Germinal center (tissue), 1 donor: ENCODE measurements at places on chromosomes 7 and 10.
A peak's percentile ranks its signal among the peaks of the same experiment; 100 is the strongest.

GRCh38 chr7:7911369-7912123 lies 57.0 kb upstream of the GLCCI1 start:
- no peak for DNase-seq

GRCh38 chr10:52394246-52394645 lies 80.2 kb downstream of the DKK1 start:
- DNase-seq = no peak

DNA sequence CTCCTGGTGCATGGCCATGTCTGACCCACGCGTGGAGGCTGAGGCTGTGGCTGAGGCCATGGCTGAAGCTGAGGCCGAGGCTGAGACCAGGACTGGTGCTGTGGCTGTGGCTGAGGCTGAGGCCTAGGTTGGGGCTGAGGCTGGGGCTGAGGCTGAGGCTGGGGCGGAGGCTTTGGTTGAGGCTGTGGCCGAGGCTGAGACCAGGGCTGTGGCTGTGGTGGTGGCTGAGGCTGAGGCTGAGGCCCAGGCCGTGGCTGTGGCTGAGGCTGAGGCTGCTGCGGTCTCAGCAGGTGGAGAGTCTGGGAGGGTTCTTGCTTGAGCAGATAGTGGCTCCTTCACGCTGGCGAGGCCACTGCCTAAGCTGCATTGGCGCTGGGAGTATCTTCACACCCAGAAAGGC lies 76.4 kb downstream of the WDR37 start:
- no peak for DNase-seq

DNA sequence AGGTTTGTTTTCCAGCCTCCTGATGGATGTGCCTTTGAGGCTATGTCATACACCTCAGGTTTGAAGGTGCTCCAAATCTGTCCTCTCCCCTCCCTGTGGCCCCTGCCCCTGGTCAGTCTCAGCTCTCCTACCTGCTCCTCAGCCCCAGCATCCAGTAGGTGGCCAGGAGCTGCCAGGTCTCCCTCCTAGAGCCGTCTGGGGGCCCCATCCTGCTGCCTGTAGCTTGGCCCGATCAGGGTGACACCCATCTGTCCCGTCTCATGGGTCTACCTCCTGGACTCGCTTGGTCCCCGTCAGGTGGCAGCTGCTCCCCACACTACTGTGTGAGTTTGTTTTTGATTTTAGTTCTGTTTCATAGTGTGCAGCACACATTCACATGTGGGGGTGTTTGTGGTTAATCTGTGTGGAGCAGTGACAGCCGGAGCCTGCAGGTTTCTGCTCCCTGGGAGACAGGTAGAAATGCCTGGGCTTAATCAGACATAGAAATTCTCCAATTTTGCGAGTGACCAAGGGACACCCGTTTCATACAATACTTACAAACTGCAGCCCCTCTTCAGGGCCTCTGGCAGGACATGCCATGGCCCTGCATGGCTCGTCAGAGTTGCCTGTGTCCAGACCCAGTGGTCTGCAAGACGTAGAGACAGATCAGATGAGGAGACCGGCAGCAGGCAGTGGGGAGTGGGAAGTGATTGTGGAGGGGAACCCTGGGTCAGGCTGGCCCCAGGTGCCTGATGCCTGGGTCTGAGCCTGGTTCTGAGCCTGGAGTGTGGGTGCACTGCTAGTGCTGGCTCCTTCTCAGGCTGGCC lies 17.1 kb downstream of the ADCY1 start:
- DNase-seq = no peak

DNA sequence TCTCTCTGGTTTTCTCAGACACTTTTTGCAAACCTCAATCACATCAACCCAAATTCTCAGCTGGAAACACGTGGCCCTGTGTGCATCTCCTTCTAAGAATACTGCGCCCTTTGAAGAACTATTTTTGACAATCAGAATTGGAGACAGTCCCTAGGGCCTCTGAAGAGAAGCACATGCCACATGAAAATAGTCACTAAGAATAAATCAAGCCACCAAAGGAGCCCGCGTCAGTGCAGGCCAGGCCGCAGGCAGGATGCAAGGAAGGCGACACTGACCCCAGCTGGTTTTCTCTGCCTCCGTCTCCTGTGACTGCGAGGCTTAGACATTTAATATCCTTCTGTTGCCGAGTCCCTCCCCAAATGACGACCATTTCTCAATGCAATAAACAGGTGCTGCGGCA lies 88.0 kb upstream of the ADAM12 start:
- no peak for DNase-seq

DNA sequence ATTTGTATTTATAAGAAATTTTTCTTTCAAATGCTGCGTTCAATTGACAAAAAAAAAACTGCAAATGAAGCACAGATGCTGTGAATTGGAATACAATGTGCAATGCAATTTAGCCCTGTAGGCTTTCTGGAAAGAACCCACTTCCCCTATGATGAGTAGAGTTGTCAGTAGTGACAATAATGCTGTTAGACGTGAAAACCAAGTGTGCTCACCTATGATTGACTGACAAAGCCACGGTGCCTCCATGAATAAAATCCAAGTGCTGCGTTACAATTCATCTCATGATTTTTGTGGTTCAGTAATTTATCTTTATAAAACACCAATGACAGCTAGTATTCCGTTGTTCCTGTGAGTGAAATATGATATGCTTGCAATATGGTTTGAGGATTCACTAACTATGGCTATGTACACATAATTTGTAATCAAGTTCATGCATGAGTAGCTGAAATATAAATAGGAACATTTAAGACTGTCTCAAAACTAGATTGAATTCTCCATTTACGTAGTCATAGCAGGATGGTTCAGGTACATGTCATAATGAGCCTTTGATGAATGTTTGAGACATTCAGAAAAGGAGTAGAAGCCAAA lies 1160.3 kb downstream of the CNTNAP2 start:
- DNase-seq = no peak

- DNase-seq = no peak
These were observed 882.6 kb downstream of the GRM8 start for GRCh38 chr7:126370038-126370668.

- DNase-seq = no peak
These were observed 161.7 kb upstream of the BMPER start for GRCh38 chr7:33743594-33743993.

- DNase-seq = no peak
These were observed 47.5 kb upstream of the HNRNPH3 start for GRCh38 chr10:68284062-68285001.

DNA sequence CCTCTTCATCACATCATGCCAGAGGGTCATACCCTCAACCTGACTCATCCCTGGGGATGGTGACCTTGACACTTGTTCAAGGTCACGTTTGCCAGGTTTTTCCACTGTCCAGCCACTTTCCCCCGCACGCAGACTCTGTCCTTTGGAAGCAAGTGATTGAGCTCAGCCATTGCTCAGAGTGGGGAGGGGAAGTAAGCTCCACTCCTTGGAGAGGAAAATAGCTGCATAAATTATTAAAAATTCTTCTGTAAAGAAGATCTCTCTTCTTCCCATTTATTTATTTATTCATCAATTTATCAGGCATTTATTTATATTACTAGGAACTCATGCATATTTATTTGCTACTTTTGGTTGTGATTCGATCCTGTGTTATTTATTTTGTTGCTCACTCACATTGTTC lies 88.0 kb downstream of the GLRX3 start:
- no peak for DNase-seq

- DNase-seq = no peak
These were observed 33.4 kb downstream of the ELFN1 start for GRCh38 chr7:1703441-1703840.

- no peak for DNase-seq
These were observed 15.6 kb downstream of the ASB4 start for GRCh38 chr7:95501261-95501832.

- DNase-seq = no peak
These were observed 70.0 kb upstream of the COL13A1 start for GRCh38 chr10:69731698-69732097.

GRCh38 chr10:124389613-124390361 lies 28.9 kb downstream of the OAT start:
- no peak for DNase-seq

DNA sequence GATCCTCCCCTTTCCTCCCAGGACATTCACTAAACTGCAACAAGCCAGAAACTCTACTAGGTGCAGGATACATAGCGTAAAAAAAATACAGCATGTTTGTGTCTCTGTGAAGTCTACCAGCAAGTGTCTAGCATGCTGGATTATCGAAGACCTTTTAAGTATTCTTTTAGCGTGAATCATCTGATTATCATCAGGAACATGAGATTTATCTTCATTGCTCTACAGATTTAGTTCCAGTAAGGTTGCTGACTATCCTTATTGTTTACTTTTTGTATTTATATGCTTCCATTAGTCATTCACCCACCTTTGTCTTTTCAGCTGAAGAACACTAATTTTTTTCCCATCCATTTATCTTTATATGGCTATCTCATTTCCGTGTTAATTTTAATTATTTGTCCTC lies 62.8 kb downstream of the PDZD8 start:
- DNase-seq = no peak

GRCh38 chr10:119491966-119492757 lies 50.4 kb downstream of the RGS10 start:
- DNase-seq = no peak

GRCh38 chr10:30671026-30671616 lies 41.6 kb upstream of the LYZL2 start:
- peak; percentile 36 for DNase-seq

DNA sequence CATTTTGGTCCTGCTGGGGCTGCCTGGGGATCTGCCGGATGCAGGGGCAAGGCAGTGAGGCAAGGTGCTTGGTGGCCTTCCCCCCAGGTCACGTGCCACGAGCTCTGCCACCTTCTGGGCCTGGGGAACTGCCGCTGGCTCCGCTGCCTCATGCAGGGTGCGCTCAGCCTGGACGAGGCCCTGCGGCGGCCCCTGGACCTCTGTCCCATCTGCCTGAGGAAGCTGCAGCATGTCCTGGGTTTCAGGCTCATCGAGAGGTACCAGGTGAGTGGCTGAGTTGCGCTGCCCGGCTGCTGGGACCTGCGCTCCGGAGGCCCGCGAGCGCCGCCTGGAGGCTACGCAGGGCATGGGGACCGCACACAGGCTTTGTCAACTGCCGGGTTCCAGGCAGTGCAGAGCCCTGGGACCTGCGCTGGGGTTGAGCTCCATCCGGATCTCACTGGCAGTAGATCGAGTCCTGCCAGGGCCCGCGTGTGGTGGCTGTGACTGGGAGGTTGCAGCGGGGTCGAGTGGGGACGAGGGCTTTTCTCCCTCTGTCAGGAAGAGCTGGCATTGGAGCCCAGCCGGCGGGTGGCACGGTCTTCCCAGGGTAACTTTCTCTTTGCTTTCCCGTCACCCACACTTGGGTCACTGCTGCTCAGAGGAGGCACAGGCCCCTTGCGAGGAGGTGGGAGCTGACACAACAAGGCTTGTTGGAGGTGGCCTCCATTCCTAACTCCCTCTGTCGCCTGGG lies 21.7 kb downstream of the AMZ1 start:
- DNase-seq = peak; percentile 88

DNA sequence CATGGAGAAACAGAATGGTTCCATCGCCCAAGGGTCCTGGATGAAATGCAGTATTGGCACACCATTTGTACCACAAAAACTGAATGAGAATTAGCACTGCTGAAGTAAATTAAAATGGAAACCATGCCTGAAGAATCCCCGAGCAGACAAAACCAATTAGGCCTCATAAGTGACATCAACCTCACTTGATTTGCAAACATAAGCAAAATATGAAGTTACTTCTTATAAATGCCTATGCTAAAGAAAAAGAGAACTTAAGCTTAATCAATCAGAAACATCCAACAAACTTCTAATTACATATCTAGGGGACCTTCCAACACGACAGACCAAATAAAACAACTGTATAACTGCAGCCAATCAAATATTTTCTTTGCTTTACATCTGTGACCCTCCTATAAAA lies 4.4 kb downstream of the FAM3C start:
- no peak for DNase-seq

GRCh38 chr7:92731335-92732063 lies 104.9 kb downstream of the CDK6 start:
- DNase-seq = peak; percentile 41

DNA sequence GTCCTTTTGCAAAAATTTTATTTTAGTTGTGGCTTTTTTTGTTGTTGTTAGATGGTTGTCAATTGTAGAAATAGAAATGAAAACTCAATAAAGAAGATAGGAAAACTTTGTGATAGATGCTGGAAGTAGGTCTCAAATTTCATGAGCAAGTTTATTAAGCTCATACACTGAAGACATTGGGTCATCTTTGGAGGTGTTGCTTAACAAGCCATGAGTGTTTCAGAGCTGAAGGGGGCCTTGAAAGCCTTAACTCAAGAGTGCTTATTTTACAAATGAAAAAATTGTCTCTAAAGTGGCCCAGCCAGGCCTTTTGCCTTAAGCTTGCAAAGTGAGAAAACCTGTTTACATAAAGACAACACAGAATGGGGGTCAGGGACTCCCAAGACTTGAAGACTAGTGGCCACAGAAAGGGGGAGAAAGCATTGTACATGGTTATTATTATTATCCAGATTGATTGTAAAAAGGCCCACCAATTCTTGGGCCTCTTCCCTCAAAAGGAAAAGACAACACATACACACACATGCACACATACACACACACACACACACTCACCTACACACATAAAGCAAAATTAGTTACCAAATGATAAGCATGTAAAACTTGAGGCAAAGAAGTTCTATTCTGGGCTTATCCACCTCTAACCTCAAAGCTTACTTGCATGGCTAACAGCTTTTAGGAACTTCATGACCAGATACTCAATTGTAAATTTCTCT lies 49.7 kb upstream of the GLCCI1 start:
- DNase-seq = no peak

- no peak for DNase-seq
These were observed 11.5 kb upstream of the SGMS1 start for GRCh38 chr10:50635286-50635685.

GRCh38 chr10:69363666-69364065 lies 53.1 kb downstream of the TACR2 start:
- no peak for DNase-seq

DNA sequence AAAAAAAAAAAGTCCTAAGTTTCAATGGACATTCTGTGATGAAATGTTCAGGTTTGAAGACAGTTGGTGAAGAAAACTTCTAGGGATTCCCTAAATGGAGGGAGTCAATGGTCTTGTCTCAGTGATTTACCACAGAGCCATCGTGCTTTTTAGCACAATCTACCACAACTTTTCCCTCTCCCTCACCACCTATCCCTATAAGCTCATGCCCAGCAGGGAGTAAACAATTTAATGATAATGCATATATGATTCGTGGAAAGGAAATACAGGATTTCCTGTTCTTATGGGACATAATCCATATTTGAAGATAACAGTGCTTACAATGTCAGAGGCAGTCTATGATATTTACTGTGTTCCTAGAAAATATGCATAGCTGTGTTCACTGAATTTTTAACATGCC lies 38.4 kb upstream of the CD36 start:
- DNase-seq = no peak

- DNase-seq = no peak
These were observed 142.2 kb upstream of the HABP2 start for GRCh38 chr10:113410618-113411017.

GRCh38 chr7:141042222-141043193 lies 27.8 kb upstream of the MRPS33 start:
- no peak for DNase-seq

- no peak for DNase-seq
These were observed 17.7 kb upstream of the WIPI2 start for GRCh38 chr7:5172196-5172775.

DNA sequence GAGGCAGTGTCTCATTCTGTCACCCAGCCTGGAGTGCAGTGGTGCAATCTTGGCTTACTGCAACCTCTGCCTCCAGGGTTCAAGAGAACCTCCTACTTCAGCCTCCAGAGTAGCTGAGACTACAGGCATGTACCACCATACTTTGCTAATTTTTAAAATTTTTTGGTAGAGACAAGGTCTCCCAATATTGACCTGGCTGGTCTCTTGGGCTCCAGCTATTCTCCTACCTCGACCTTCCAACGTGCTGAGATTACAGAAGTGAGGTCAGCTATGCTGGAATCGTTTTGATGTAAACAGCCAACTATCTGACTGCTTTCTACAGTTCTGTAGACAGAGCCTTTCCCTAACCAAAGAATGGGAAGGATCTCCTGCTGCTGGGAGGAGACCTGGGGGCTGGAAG lies 375.8 kb downstream of the GATA3 start:
- no peak for DNase-seq
